ENCODE measurements at places on chromosomes 13 and 19. TPM values are rescaled to one million over a fixed set of nuclear protein-coding genes. Genes with fewer than 3 reads are reported as not detected.

Gene NBEA
- 4.7 TPM for total RNA-seq

GRCh38 chr19:49335784-49336481 lies 727 bp downstream of the CD37 start:
- no peaks in the 10 kb centered on the region for H3K27me3 ChIP-seq
- no peaks in the 10 kb centered on the region for H3K4me1 ChIP-seq

GRCh38 chr13:53050151-53050550 lies 21.5 kb downstream of the OLFM4 start:
- no peaks in the 10 kb centered on the region for H3K27me3 ChIP-seq
- no peak overlapping the region for H3K4me3 ChIP-seq
- H3K27ac ChIP-seq, result no peak overlapping the region
- no peaks in the 10 kb centered on the region for H3K36me3 ChIP-seq
- H3K4me1 ChIP-seq, result no peaks in the 10 kb centered on the region

Gene GRAMD1A
- total RNA-seq, result 45.5 TPM

Gene SPIB
- total RNA-seq, result 0.83 TPM

DNA sequence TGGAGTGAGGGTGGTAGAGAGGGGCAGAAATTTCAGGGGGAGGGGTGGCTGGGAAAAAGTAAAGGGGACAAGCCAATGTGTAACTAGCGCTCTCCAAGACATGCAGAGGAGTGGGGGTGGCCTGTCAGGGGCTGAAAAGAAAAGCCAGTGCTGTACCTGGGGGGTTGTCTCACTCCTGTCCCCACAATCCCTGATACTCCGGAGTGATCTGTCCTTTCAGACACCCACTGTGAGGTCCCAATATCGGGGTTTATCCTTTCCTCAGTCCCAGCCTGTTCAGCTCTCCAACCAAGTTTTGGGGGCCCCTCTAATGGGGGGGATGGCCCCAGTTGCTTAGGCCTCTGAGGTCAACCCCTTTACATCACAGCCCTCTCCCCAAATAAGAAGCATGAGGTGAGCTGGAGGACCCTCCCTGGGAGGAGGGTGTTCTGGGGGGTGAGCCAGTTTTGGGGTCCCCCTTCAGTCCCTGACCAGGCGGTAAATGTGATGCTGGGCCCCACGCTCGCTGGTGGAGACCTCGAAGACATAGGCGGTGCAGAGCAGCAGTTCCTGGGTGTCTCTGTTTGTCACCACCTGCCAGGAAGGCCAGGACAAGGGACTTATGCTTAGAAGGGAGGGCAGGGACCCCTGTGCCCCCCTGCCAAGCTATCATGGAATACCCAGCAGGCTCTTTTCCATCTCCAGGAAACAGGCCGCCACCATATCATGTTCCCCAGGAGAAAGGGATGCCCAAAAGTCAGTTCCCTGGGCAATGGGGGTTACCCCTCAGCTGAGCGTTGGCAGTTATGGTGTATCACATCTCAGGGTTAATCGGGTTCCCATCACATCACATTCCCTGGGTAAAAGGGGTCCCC lies 5.9 kb downstream of the CD37 start:
- no peak for DNase-seq
- H3K27ac ChIP-seq, result no peak overlapping the region
- H3K36me3 ChIP-seq, result peaks cover 52% of the 10 kb centered on the region
- H3K4me3 ChIP-seq, result no peak overlapping the region
- H3K27me3 ChIP-seq, result no peaks in the 10 kb centered on the region
- no peaks in the 10 kb centered on the region for H3K4me1 ChIP-seq

- peaks cover 7% of the 10 kb centered on the region for H3K36me3 ChIP-seq
- no peaks in the 10 kb centered on the region for H3K27me3 ChIP-seq
- DNase-seq, result peak; percentile 18
- peak overlapping the region; percentile 32 for H3K27ac ChIP-seq
- H3K4me1 ChIP-seq, result peaks cover 5% of the 10 kb centered on the region
- no peak overlapping the region for H3K4me3 ChIP-seq
These were observed 25.9 kb upstream of the MPHOSPH8 start for GRCh38 chr13:19607523-19608078.

DNA sequence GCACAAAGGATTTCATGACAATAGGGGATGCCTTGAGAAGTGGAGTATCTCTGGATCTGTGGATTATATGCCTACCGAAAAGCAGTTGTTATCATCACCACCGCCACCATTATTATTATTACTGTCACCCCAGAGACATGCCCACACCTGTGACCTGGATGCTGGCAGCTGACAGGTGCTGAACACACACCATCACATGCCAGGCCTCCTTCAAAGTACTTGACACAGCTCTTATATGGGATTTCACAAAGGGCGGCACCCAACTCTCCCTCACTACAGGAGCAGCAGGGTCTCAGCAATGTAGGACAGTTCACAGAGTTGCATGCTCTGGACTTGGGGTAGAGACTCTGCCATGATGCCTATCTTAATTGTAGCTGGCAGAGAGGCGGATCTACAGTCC lies 5.6 kb upstream of the GPR42 start:
- no peak for DNase-seq
- H3K27ac ChIP-seq, result no peak overlapping the region
- H3K4me3 ChIP-seq, result no peak overlapping the region
- H3K27me3 ChIP-seq, result peaks cover 13% of the 10 kb centered on the region
- H3K4me1 ChIP-seq, result no peaks in the 10 kb centered on the region

GRCh38 chr13:76680112-76680511 lies 206.1 kb downstream of the KCTD12 start:
- H3K4me3 ChIP-seq, result no peak overlapping the region
- H3K27ac ChIP-seq, result no peak overlapping the region
- H3K4me1 ChIP-seq, result no peaks in the 10 kb centered on the region
- no peak for DNase-seq
- H3K27me3 ChIP-seq, result no peaks in the 10 kb centered on the region
- H3K36me3 ChIP-seq, result no peaks in the 10 kb centered on the region

DNA sequence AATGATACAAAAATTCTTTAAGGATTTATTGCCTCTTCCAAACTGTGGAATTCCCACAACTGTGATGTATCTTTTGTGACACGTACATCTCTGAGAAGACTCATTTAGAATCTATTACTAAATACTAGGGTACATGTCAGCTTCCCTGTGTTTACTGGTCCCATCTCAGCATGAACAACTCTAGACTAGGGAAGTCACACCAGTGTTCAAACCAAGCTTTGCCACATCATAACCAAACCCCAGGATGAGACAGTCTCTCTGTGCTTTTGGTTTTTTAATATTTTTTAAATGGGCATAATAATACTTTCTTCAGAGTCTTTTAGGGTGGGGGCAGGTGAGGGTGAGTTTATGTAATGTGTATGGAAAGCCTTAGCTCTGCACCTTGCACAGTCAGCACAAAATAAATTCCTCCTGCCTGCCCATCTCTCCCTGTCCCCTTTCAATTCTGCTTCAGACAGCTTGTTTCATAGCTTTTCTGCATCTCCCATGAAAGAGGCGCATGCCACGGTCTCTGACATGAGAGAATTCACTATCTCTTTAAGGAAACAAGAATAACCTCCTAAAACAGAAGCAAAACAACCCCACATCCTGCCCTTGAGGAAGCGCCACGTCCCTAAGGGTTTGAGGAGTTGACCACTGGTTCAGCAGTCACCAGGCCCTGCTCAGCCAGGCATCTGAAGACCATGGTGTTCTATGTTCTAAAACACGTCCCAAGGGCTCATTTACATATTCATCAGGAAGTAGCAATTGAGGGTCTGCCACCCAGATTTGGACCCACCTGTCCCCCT lies 174.5 kb downstream of the USP12 start:
- H3K27me3 ChIP-seq, result no peaks in the 10 kb centered on the region
- H3K4me3 ChIP-seq, result no peak overlapping the region
- H3K4me1 ChIP-seq, result no peaks in the 10 kb centered on the region
- H3K27ac ChIP-seq, result no peak overlapping the region
- no peaks in the 10 kb centered on the region for H3K36me3 ChIP-seq

DNA sequence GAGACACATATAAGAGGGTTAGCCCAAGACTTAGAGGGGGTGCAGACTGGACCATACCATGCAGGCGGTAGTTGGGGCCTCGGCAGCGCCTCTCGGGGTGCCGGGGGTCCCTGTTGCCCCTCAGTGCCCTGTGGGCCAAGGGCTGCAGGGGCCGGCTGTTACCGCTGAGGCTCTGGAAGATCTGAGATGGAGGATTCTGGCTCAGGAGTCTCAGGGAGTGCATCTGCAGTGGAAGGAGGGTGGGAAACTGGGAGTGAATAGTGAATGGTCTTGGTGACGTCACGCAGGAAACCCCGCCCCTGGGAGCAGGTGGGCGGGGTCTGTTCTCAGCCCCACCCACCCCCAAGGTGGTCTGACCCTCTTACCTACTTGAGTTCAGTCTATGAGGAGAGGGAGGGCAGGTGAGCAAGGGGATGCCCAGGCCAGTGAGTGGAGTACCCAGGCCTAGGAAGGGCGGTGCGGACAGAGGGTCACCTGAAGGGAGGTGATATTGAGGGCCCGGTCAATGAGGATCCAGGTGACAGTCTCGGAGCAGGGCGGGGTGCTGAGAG lies 1.7 kb upstream of the DBP start:
- H3K27ac ChIP-seq, result no peak overlapping the region
- no peaks in the 10 kb centered on the region for H3K36me3 ChIP-seq
- H3K27me3 ChIP-seq, result no peaks in the 10 kb centered on the region
- peak overlapping the region; percentile 57 for H3K4me3 ChIP-seq
- peaks cover 17% of the 10 kb centered on the region for H3K4me1 ChIP-seq
- no peak for DNase-seq

- DNase-seq, result peak; percentile 63
- H3K4me1 ChIP-seq, result peaks cover 9% of the 10 kb centered on the region
- H3K36me3 ChIP-seq, result no peaks in the 10 kb centered on the region
- H3K27ac ChIP-seq, result peak overlapping the region; percentile 83
These were observed 351.2 kb upstream of the ARGLU1 start for GRCh38 chr13:106919133-106919532.

GRCh38 chr13:97242755-97243497 lies 20.8 kb downstream of the MBNL2 start:
- 0 out of 2 replicates have a peak, but pooled peaks cover 4% of the 10 kb centered on the region for H3K36me3 ChIP-seq
- DNase-seq, result no peak

- H3K4me3 ChIP-seq, result no peak overlapping the region
- no peaks in the 10 kb centered on the region for H3K27me3 ChIP-seq
- H3K36me3 ChIP-seq, result no peaks in the 10 kb centered on the region
- no peak overlapping the region for H3K27ac ChIP-seq
These were observed 4.9 kb upstream of the CLEC17A start for GRCh38 chr19:14577885-14578427.

Gene MKNK2
- 34.5 TPM for total RNA-seq

DNA sequence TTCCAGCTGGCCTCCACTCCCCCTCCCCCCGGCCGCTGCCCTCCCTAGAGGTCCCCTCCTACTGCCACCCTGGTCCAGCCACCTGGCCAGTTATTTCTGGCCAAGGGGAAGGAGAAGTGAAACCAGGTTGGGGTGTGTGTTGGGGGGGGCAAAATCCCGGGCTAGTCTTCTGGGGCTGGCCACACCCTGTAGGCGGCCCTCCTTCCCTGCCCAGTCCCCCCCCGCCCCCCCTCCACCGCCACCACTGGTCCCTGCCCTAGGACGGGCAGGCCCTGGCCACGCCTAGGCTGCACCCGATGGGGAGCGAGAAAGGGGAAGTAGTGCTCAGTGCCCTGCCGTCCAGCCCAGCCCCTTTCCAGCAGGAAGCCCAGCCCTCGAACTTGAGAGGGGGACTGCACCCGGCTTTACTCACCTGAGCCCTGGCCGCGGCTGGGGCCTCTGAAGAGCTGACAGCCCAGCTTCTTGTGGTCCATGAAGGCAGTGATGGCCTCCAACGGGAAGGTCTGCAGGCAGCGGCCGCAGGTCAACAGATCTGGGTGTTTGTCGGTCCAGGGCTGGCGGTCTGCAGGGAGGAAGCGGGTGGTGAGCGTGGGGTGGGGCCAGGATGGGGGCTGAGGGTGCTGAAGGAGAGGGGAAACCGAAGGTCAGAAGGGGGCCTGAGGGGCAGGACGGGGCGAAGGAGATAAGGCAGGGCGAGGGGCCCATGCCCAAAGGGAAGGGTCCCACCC lies 813 bp downstream of the ZNF296 start:
- peaks cover 1% of the 10 kb centered on the region for H3K36me3 ChIP-seq
- H3K4me3 ChIP-seq, result no peak overlapping the region
- H3K4me1 ChIP-seq, result no peaks in the 10 kb centered on the region
- no peaks in the 10 kb centered on the region for H3K27me3 ChIP-seq
- no peak overlapping the region for H3K27ac ChIP-seq

GRCh38 chr19:44847144-44848035 lies 1.3 kb downstream of the NECTIN2 start:
- H3K4me3 ChIP-seq, result peak overlapping the region; percentile 100
- DNase-seq, result peak; percentile 51
- H3K27ac ChIP-seq, result peak overlapping the region; percentile 61
- 0 out of 2 replicates have a peak, but pooled peaks cover 2% of the 10 kb centered on the region for H3K36me3 ChIP-seq
- no peaks in the 10 kb centered on the region for H3K27me3 ChIP-seq

Gene PLPP2
- 0.04 TPM for total RNA-seq

DNA sequence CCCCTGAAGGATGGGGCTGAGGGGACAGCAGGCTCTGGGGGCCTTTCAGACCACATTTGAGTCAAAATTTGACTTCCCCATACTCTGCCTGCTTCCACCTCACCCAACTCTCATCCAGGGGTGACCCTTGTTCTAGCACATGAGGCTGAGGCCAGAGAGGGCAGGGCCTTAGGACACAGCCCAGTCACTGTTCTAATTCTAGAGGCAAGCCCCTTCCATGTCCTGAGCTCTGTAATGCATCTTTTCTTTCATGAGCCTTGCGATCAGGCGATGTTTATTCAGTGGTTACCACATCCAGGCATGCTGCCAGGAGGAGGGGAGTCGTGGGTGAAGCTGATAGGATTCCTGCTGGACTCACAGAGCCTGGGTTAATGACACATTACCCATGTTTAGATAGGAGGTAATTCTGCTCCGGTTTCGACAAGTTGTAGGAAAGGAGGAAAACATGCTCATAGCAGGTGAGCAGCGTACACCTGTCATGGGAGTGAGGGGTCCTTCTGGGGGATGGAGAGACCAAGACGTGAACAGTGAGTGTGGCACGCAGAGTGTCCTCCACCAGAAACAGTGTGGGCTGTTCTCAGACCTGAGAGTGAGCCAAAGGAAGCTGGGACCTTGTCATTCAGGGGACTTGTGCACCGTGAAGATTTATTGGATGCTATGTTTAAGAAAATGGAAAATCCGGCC lies 9.3 kb downstream of the RPS9 start:
- H3K4me3 ChIP-seq, result no peak overlapping the region
- peaks cover 56% of the 10 kb centered on the region for H3K4me1 ChIP-seq
- no peaks in the 10 kb centered on the region for H3K27me3 ChIP-seq
- peaks cover 34% of the 10 kb centered on the region for H3K36me3 ChIP-seq
- H3K27ac ChIP-seq, result peak overlapping the region; percentile 54

DNA sequence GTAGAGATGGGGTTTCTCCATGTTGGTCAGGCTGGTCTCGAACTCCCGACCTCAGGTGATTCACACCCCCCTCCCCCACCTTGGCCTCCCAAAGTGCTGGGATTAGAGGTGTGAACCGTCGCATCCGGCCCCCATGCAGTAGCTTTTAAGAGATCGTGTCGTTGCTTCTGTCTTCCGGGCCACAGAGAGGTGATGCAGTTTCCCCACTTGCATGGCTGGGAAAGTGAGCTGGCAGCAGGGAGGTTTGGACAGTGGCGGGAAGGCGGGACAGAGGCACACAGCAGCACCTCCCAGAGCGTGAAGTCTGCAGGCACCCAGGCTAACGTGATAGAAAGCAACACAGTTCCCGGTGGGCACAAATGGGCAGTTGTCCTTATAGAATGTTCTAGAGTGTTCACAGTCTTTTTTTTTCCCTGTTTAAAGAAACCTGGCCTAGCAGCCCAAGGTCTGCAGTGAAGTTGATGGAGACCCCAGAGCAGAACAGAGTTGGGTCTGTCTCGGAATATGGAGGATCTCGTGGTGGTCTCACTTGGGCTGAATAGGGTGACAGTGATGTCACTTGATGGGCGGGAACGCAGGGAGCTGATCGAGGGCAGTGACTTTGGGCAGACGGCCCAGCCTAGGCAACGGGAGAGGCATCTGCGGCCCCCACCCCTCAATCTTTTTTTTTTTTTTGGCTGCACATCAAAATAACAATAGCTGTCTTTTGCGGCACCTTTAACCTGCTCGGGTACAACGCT lies 4.9 kb downstream of the UHRF1 start:
- no peak overlapping the region for H3K4me3 ChIP-seq
- H3K4me1 ChIP-seq, result peaks cover 30% of the 10 kb centered on the region

Gene CPB2
- total RNA-seq, result not detected
